NCI-H1105 (cell line): ENCODE measurements at places on chromosomes 1 and 21.
A peak's percentile ranks its signal among the peaks of the same experiment; 100 is the strongest.

DNA sequence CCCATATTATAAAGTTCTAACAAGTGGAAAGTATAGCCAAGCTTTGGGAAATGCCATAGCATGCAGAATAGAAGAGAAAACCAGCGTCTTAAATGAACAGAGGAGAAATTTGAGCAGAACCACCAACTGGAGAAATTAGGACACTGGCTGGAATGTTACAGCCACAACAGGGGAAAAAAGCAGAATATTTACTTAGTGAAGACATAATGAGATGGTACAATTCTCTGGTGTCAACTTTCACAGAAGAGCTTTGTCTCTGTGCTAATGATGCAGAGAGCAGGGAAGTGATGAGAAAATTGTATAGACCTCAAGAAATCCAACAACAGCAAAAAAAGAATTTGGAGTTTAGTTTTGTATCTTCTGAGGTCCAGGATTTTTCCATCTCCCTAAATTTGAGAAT lies 249.7 kb downstream of the KIF26B start:
- DNase-seq: no peak

- DNase-seq: no peak
Measured at GRCh38 chr1:175178056-175178455, 14.5 kb downstream of the KIAA0040 start.

DNA sequence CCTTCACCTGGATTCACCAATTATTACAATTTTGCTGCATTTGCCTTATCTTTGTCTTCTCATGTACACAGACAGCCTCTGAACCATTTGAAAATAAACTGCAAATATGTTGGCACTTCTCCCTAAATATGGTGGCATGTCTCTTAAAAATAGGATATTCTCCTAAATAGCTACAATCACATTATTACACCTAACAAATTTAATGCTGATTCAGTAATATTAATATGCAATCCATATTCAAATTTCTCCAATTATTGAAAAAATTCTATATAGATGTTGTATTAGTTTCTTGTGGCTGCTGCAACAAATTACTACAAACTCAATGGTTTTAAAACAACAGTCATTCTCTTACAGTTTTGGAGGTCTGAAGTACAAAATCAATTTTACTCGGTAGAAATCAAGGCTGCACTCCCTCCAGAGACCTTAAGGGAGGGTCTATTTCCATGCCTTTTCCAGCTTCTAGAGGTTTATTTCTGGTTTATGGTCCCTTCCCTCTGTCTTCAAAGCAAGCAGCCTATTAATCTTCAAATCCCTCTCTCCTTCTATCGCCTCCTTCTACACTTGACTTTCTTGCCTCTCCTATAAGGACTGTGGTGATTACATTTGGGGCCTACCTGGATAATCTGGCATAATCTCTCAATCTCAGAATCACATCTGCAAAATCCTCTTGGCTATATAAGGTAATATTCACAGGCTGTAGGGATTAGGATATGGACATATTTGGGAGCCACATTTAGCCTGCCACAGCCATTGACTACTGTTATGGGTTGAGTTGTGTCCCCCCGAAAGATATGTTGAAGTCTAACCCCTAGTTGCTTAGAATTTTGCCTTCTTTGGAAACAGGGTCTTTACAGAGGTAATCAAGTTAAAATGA lies 52.5 kb upstream of the BOLA1 start:
- no peak for DNase-seq

DNA sequence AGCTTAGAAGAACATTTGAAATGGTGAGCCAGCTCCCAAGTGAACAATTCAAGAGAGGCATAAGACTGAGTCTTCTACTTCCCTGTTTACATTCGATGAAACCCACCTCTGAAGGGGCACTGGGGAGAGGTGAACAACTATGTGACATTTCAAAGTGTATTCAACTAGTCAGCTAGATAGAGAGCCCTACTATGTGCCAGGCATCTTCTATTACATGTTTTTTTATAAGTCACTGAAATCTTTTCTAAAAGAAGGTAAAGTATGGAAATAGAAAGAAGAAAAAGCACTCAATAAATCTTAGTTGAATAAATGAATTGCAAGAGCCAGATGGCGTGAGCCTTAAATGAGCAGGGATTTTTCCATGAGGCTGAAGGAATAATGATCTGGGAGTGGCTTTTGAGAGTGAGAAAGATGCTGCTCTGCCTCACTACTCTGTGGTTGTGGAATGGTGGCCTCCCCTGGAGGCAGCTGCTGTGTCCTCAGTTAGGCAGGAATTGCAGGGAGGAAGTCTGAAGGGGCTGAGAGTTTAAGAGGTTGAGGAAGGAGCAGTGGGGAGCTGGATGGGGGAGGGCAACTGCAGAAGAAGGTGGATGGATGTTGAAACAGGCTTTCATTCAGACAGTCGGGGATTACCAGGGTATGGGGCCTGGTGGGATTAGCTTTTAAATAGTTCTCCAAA lies 10.4 kb upstream of the PTPRF start:
- no peak for DNase-seq

GRCh38 chr1:25036117-25036546 lies 106.1 kb upstream of the RUNX3 start:
- DNase-seq: no peak

- no peak for DNase-seq
Measured at GRCh38 chr1:176177764-176178163, 29.3 kb downstream of the COP1 start.

DNA sequence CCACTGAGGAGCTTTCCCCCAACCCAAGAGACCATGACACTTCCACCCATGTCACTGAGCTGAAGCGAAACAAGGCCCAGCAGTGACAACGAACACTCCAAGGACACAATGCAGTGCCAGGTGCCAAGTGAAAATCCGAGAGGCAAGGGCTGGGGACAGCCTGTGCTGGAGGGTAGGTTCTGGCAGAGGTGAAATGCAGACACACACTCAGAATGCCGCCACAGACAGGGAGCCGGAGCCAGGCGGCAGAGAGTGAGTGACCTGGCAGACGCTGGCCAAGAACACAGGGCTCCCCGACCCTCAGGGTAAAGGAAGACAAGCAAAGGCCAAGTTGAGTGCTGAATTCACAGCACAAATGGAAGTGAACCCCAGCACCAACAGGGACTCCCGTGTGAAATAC lies 78.9 kb downstream of the CD46 start:
- DNase-seq: no peak

- DNase-seq: no peak
Measured at GRCh38 chr1:36414384-36414783, 16.7 kb upstream of the LSM10 start.

DNA sequence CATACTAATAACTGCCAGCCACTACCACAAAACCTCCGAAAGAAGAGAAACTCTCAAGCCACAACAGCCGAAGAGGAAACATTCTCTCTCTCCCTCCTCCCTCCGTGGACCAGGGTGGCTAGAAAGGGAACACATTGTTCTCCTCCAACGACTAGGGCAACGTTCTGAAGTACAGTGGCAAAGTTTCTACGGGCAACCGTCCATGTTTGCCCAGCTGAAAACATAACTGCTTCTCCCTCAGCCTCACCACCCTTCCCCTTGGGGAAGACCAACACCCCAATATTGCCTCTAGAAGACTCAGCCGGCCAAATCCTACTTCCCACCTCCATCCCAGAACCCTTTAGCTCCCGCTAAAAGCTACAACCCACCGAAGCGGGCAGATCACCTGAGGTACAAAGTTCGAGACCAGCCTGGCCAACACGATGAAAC lies 2.0 kb downstream of the GLUL start:
- no peak for DNase-seq

DNA sequence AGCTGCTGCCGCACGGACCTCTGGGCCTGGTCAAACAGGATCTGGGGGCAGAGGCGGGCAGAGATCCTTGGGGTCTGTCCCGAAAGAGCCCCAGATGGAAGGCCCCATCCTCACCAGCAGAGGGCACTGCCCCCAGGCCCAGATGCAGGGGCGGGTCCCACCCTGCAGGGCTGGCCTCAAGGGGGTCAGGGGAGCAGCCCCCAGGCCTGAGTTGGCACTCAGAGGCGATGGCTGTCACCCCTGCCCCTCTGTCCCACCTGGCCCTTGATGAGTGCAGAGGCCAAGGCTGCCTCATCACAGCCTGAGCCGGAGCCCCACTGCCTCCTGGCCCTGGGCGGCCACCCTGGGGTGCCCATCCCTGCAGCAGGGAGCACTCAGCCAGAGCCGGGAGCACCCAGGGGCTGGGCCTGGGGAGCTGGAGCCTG lies 5.7 kb downstream of the ACAP3 start:
- DNase-seq: no peak

GRCh38 chr1:27360159-27361043 lies 6.4 kb downstream of the MAP3K6 start:
- no peak for DNase-seq

GRCh38 chr1:207883104-207883651 lies 27.7 kb downstream of the CD34 start:
- no peak for DNase-seq

DNA sequence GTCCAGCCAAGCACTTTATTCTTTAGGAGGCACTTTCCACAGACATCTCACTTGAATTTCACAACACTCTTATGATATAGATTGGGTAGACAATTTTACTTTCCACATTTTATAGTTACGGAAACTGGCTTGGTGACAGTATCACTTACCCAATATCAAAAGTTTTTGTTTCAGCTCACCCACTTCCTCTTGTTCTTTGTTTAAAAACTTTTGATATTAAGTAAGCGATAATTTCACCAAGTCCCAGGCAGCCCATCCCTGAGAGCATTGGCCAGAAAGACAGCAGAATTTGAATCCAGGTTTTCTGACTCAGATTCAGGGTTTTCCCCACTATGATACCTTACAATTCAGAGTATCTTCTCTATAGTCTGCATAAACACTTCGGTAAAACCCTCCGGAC lies 60.0 kb downstream of the LRIG2 start:
- DNase-seq: no peak

DNA sequence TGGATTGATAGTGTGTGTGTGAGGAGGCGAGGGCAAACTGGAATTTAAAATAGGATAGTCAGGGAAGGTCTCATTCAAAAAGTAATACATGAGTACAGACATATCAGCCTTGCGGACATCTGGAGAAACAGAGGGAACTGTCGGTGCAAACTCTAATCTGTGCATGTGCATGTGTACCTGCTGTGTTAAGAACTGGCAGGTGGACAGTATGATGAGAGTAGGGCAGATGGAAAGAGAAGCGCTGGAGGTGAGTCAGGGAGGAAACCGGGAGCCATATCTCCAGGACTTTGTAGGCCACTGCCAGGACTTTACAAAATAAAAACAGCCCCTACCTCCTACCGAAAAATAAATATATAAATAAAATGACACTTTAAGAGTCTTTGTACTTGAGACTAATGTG lies 31.3 kb upstream of the MYBPHL start:
- no peak for DNase-seq

DNA sequence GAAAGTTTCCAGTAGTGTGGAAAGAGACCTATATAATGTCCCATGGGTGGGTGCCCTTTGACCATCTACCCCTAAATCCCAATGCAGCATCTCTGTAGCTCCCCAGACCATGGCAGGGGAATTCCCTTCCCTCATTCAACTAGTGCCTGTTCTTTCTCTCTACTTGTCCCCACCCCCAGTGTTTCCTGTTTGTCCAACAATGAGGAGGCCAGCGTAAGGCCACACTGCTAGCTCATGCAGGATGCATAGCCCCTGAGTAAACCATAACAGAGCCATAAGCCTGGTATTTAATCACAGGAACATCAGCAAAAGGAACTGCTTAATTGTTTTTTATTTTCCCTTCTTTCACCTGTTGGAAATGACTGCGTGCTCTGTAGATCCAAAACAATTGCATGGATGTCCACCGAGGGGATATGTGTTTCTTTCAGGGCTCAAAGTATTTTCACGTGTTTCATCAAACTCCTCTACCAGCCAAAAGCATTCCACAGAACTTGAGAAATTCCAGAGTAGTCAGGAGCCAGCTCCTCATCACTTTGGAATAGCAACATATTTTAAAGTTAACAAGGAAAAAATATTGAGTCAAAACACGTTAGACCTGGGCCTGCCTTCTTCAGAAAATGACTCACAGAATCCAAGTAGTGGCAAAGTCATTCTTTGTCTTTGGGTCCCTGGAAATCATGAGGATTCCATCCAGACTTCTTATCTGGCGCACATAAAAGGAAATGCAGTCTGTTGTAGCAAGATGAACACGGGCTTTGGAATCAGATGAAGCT lies 162.5 kb upstream of the SGIP1 start:
- DNase-seq: no peak

DNA sequence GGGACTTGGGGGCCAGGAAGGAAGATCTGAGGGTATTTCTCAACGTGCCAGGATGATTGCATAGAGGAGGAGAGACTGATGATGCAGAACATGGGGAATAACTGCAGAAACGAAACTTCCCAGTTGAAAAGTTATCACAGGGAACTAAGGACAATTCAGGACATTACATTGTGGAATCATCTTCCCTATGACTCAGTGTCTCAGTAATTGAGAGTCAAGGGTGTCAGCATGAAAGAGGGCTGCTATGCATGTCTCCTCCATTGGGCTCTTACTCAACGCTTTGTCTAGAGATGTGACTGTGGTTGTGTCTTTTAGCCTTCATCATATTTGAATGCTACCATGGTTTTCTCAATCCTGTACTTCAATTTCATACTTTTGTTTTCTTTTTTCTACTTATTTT lies 48.9 kb upstream of the PTGFR start:
- no peak for DNase-seq

GRCh38 chr1:21302747-21303715 lies 12.8 kb upstream of the ECE1 start:
- DNase-seq: peak; percentile 12

GRCh38 chr21:38669186-38669585 lies 136.5 kb upstream of the ETS2 start:
- DNase-seq: peak; percentile 28

DNA sequence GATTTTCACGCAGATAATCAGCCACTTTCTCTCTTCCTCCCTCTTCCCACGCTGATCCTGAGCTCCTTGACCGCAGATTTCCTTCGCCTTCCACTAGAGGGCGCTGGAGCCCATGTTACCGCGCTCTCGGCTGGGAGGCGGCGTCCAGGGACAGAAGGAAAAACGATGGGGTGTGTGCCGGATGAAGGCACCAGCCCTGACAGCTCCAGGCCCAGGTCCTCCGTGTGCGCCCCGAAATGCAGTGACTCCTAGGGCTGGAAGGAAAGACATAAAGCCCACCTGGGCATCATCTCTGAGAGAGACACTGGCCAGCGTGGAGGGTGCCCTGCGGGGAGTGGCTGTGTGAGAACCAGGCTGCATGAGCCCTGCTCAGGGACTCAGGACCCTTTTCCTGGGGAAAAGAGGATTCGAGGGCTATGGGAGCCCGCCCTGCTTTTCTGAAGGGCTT lies 44.9 kb upstream of the CYP2J2 start:
- DNase-seq: peak; percentile 83

GRCh38 chr21:44379515-44379848 lies 26.1 kb downstream of the TRPM2 start:
- no peak for DNase-seq

DNA sequence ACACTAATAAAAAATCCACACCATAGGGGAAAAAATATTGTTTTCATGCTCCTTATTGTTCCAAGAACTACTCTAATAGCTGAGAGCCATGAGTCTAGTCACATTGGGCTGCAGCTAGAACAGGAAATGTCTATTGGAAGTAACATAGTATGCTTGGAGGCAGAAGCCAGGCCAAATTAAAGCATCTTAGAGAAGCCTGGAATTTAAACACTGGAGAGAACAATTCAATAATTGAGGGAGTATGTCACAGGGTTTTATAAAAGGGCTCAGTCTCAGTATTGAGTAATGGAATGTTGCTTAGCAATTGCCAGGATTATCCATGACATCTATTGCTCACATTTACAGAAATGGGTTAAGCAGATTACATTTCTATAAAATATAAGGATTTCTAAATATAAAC lies 471.3 kb downstream of the LMO4 start:
- no peak for DNase-seq

GRCh38 chr1:208842451-208842850 lies 598.3 kb upstream of the PLXNA2 start:
- DNase-seq: no peak
